Amniotic stem cell (primary cell): ENCODE measurements at places on chromosomes 3 and 15.

GRCh38 chr3:192373586-192373985 lies 353.8 kb downstream of the FGF12 start:
- no peak for DNase-seq

- no peak for DNase-seq
These were observed 94.0 kb downstream of the CORO2B start for GRCh38 chr15:68672781-68673205.

- DNase-seq: no peak
These were observed 122.7 kb downstream of the WNT5A start for GRCh38 chr3:55364421-55364820.

DNA sequence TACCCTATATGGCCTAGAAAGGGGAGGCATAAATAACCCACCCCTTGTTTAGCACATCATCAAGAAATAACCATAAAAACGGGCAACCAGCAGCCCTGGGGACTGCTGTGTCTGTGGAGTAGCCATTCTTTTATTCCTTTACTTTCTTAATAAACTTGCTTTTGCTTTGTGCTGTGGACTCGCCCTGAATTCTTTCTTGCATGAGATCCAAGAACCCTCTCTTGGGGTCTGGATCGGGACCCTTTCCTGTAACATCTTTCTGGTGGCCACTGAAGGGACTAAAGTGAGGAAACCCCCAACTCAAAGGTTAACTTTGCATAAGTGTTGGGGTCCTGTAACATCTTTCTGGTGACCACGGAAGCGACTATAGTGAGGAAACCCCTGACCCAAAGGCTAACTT lies 15.7 kb upstream of the HHATL start:
- DNase-seq: no peak

GRCh38 chr3:116667324-116667723 lies 42.3 kb upstream of the TUSC7 start:
- DNase-seq: no peak

- no peak for DNase-seq
These were observed 99.1 kb downstream of the NR1I2 start for GRCh38 chr3:119880966-119881365.

- no peak for DNase-seq
These were observed 41.3 kb downstream of the MYRIP start for GRCh38 chr3:39850716-39851032.

DNA sequence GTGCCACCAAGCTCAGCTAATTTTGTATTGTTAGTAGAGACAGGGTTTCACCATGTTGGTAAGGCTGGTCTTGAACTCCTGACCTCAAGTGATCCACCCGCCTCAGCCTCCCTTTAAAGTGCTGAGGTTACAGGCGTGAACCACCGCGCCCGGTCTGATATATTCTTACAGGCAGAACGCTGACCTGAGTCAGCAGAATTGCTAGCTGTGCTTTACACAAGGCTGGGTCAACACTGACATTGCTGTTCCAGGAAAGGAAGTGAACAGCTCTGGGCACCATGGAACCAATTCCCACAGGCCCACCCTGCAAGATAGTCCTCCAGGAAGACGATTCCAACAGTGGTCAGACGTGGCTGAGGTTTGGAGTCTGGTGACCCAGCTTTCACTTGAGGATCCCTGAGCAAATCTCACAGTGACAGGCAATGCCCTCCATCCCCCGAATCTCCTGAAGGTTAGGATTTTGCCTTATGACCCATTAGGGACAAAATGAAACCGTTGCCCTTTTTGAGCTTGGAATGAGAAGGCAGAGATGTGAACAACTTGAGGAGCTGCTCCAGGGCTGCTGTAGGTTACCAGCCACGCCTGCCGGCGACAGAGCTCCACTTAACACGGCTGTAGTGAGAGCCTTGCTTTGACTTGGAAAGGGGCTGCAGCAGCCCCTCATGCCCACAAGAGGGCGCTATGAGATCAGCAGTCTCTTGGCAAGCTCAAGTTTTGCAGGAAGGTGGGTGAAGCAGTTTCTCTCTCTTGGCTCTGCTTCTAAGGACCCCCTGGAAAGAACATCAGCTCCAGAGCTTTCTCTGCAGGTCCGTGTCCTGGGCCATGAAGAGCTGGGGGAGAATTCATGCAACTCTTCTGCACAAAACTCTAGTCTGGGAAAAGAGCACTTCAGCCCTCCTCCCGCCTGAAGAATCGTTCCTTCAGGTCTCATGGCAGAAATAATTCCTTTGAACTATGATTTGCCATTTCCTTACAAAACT lies 74.1 kb downstream of the SENP2 start:
- DNase-seq: peak; percentile 33

DNA sequence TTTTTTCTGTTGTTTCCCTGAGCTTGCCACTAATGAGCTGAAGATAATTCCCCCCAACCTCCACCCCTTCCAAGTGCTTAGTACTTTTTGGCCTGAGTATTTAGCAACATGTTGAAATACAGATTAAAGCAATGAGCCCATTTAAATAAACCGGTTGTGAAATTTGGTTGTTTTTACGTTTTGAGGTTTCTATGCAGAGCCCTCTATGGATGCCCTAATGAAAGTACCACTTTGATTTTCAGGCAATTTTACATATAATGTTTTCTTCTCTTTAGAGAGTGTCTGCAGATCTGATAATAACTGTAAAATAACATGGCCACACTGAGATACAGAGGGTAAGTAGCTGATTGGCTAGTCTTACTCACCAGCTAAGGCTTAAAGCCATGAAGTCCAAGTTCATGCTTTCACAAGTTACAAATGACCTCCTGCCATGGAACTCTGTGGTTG lies 139.4 kb upstream of the SLC7A14 start:
- DNase-seq: no peak

GRCh38 chr3:181457190-181457589 lies 254.5 kb upstream of the SOX2 start:
- no peak for DNase-seq
